ENCODE measurements at places on chromosomes 6 and 20.

DNA sequence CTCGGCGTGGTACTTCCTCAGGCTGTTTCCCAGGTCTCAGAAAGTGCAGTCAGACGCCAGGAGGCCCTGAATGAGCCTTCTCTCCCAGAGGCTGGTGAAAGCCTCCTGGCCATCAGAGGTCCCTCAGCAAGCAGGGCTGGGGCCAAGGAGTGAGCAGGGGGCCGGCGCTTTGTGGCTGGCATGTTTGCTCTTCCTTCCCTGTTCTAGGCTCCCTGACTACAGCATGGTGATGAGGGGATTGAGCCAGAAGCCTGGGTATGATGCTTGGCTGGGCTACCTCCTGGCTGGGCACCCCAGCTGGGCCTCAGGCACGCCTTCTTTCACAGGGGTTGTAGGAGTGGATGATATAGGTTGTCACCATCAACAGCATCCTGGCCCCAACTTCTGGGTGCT is 11.7 kb upstream of the DNAJC5 start:
- no peak for DNase-seq

GRCh38 chr20:11200423-11200822 is 526.6 kb upstream of the JAG1 start:
- no peak for DNase-seq

DNA sequence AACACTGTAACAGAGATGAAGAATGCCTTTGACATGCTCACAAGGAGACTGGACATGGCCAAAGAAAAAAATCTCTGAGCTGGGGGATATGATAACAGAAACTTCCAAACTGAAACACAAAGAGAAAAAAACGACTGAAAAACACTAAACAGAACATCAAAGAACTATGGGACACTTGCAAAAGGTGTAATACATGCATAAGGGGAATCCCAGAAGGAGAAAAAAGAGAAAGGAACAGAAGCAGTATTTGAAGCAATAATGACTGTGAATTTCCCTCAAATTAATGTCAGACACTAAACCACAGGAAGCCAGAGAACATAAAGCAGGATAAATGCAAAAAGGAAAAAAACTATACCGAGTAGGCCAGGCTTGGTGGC is 117.4 kb upstream of the ARID1B start:
- DNase-seq: no peak

GRCh38 chr20:14449323-14449722 is 111.9 kb upstream of the FLRT3 start:
- no peak for DNase-seq

DNA sequence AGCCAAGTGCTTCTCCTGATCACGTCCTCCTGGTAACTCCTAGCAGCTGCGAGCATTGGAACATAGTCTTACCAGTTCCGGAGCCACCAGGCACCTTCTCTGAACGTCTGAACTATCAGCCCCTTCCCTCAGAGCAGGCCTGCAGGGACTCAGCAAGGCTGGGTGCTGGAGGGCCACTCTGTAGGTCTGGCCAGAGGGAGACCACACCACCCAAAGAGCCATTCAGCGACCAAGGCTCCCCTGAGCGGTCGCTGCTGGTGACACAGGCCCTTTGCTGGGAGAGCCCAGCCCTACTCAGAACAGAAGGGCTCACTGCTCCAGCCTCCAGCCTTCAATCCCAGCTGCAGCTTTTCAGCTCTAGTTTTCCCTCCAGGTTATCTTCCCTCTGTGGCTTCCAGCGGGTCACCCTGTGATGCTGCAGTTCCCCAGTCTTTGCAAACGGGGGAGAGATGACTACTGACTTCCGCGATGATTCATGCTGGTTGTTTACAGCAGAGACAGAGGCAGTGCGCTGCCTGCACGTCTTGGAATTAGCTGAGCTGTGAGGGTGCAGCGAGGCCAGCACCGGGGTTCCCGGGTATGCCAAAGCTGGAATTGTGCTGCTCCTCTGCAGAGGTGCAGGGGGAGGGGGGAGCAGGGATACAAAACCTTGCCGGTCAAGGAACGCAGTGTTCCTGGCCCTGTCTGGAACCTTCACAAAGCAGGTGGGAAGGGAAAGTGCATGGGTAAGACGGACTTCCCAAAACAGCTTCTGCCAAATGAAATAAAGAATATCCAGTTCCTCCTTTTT is 161.4 kb downstream of the LY86 start:
- DNase-seq: no peak

- no peak for DNase-seq
Observed at GRCh38 chr20:2300420-2300819, 4.6 kb downstream of the TGM3 start.

DNA sequence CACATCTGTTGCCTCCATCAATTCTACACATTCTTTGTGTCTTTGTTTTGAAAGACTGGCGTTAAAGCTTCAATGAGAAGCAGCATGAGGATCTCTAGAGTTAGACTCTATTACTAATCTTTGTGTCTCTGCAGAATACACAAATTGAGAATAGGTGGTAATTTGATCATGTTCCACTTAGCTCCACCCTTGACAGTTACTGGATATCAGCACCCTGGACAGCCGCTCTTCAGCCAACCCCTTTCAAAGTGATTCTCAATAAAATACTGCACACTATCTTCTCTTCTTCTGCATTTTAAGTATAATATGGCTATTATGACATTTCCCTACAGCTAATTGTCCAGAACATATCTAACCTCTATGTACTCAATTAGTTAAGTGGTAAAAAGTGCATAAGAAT is 54.3 kb upstream of the CNR1 start:
- DNase-seq: no peak

- no peak for DNase-seq
Observed at GRCh38 chr20:58006346-58007316, 221.8 kb downstream of the ANKRD60 start.

- no peak for DNase-seq
Observed at GRCh38 chr6:33846226-33846625, 42.4 kb upstream of the MLN start.

GRCh38 chr20:57990396-57990987 is 238.0 kb downstream of the ANKRD60 start:
- no peak for DNase-seq

DNA sequence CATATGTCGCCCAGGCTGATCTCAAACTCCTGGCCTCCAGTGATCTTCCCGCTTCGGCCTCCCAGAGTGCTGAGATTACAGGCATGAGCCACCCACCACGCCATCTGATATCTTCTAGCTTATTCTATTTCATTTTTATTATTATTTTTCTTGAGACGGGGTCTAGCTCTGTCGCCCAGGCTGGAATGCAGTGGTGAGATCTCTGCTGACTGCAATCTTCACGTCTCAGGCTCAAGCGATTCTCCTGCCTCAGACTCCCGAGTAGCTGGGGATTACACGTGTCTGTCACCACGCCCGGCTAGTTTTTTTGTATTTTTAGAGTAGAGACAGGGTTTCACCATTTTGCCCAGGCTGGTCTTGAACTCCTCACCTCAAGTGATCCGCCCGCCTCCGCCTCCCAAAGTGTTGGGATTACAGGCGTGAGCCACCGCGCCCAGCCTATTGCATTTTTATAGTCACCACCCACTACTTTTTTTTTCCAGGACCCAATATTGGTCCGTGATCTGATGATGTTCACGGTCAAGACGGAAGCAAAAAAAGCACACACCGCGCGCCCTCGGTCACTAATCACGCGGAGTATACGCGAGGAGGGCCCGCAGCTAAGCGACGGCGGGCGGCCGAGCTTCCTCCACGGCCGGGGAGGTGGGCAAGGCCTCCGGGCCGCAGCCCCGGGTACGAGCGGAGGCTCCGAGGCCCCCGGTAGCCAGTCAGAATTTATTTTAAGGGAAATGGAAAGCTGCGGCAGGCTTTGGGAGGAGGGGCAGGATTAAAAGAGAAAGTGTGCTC is 1.1 kb upstream of the LSM14B start:
- DNase-seq: no peak

DNA sequence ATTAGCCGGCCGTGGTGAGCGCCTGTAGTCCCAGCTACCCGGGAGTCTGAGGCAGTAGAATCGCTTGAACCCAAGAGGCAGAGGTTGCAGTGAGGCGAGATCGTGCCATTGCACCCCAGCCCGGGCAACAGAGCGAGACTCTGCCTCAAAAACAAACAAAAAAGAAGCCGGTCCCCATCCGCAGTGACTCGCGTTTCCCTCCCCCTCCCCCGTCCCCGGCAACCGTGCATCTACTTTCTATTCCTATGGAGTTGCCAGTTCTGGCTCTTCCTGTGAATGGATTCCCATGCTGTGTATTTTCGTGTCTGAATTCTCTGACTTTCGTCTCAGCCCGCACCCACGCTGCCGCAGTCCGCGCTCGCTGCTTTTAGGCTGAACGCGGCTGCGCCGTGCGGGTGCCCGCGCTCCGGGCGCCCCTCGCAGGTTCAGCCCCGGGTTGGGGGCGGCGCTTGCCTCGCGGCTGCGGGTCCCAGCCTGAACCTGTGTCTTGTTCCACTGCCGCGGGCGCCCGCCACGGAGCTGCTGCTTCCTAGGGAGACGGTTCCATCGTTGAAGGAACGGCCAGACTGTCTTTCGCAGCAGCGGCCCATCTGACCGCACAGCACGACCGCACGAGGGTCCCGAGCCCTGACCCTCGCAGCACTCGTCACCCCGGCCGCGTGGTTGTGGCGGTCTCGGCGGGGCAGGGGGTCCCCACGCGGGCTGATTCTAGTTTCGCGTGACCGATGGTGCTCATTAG is 1.1 kb upstream of the MRGBP start:
- DNase-seq: no peak

GRCh38 chr6:149194820-149195558 is 122.5 kb upstream of the TAB2 start:
- no peak for DNase-seq

DNA sequence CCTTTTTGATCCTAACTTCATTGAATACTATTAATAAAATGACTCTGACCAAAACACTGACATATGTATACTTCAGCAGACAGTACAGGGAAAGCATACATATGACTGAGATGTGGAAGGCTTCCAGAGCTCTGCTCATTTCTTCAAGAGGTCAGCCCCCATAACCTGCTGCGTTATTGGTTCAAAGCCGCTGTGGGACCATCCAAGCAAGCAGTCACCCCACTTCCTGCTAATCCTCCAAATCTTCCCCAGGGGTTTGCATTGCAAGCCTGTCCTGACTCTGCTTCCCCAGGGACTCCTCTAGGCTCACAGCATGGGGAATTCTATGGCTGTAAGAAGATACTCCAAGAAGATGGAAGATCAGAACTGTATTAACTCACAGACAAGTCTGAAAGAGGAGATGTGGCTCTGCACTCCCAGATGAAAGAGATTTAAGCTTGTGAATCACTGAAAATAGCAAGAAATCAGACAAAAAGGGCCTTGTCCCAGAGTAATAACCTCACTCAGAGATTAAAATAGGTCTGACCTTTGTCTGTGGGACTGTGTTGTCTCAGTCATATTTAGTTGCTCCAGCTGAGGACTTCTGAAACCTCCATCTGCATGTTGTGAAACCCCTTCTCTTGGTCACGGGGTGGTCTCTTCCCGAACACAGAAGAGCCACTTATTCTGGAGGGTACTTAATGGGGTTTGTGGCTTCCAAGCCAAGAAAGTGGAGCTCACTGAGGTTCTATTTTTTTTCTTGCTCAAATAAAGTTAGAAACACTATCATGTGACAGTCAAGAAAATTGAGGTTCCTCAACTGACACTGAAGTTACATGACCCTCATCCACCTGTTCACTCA is 101.5 kb upstream of the MARCKS start:
- no peak for DNase-seq

- DNase-seq: no peak
Observed at GRCh38 chr6:155694419-155694790, 238.8 kb upstream of the NOX3 start.

GRCh38 chr20:63133481-63134091 is 82.3 kb downstream of the YTHDF1 start:
- DNase-seq: no peak

DNA sequence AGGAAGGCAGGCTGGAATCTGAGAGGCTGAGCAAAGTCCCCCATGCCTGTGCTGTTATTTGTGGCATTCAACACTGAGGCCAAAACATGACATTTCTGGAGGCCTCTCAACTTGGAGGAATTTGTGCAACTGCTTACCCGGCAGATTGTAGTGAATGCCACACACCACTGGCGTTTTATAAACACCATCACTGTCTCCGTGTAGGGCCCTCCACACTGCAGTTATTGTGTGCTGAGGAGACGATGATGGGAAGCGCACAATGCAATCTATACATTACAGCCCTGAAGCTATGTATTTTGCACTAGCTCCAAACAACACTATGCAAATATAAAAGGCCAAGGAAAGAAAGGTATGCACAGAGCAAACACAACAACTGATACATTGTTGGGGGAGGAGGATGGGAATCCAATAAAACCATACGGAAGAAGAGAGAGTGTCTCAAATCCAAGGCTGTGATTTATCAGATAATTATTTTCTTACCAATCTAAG is 106.5 kb downstream of the SMLR1 start:
- no peak for DNase-seq

- no peak for DNase-seq
Observed at GRCh38 chr6:33458676-33459075, 4.3 kb downstream of the ZBTB9 start.

GRCh38 chr6:34070315-34071135 is 75.4 kb downstream of the GRM4 start:
- DNase-seq: no peak

GRCh38 chr6:121726596-121726995 is 291.1 kb downstream of the GJA1 start:
- DNase-seq: no peak

DNA sequence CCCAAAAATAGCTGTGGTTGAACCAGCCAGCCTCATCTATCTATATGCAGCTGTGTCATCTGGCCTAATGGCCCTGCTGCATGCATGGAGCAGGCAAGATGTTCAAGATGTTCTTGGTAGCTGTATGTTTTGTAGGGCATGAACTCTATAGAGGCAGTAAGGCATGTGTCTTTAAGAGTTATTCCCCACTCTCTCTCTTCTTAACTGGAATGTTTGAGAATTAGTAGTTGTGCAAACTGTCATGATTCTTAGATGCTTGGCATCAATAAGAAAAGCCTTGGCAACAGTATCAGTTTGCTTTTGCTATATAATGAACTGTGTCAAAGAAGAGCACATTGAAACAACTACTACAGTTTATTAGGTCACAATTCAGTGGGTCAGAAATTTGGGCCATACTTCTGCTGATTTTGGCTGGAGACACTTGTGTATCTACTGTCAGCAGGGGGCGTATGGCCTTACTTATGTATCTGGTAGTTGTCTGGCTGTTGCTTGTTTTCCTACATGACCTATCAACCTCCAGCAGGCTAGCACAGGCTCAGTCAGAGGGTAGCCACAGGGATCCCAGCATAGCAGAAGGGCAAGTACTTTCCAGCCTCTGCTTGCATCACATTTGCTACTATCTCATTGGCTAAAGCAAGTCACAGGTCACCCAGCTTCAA is 56.1 kb upstream of the LAMP5 start:
- no peak for DNase-seq

GRCh38 chr20:17499041-17499440 is 32.1 kb downstream of the BFSP1 start:
- DNase-seq: no peak

DNA sequence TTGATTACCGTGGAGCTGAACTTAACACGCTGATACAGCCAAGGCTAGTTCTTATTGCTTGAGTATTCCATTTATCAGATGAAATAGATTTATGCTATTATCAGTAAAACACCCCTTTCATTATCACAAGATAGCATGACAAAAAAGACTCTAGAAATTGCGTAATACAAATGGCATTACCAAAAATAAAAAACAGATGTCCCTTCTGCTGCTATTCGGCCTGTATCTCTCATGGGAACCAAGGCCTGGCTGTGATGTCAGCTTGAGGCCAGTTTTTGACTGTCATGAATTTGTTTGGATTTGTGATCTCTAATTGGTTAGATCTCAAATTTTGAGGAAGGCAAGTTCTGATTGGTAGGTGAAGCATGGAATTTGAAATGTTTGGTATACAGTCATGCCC is 25.2 kb downstream of the MEI4 start:
- DNase-seq: no peak

GRCh38 chr20:38810926-38811630 is 5.6 kb downstream of the PPP1R16B start:
- no peak for DNase-seq

GRCh38 chr20:62136283-62137091 is 6.7 kb downstream of the PSMA7 start:
- DNase-seq: no peak

Measured in cortex of kidney (tissue), 1 donor.